Glutamatergic neuron (in vitro differentiated cells): ENCODE measurements at places on chromosomes 4 and X.
A peak's percentile ranks its signal among the peaks of the same experiment; 100 is the strongest.

GRCh38 chr4:148021686-148022085, 289.8 kb downstream of the ARHGAP10 start:
- H3K27ac ChIP-seq = no peak overlapping the region
- DNase-seq = no peak
- H3K4me3 ChIP-seq = no peak overlapping the region
- H3K36me3 ChIP-seq = no peaks in the 10 kb centered on the region
- H3K4me1 ChIP-seq = peaks cover 3% of the 10 kb centered on the region

GRCh38 chr4:54318904-54319303, 89.8 kb downstream of the PDGFRA start:
- no peaks in the 10 kb centered on the region for H3K36me3 ChIP-seq
- DNase-seq = no peak
- H3K27ac ChIP-seq = peak overlapping the region; percentile 57
- H3K27me3 ChIP-seq = peaks cover 1% of the 10 kb centered on the region
- no peak overlapping the region for H3K4me3 ChIP-seq

- H3K27ac ChIP-seq = no peak overlapping the region
- peaks cover 2% of the 10 kb centered on the region for H3K27me3 ChIP-seq
- H3K4me3 ChIP-seq = no peak overlapping the region
- H3K4me1 ChIP-seq = no peaks in the 10 kb centered on the region
- DNase-seq = no peak
These were observed 66.9 kb downstream of the MANBA start for GRCh38 chr4:102693861-102694260.

DNA sequence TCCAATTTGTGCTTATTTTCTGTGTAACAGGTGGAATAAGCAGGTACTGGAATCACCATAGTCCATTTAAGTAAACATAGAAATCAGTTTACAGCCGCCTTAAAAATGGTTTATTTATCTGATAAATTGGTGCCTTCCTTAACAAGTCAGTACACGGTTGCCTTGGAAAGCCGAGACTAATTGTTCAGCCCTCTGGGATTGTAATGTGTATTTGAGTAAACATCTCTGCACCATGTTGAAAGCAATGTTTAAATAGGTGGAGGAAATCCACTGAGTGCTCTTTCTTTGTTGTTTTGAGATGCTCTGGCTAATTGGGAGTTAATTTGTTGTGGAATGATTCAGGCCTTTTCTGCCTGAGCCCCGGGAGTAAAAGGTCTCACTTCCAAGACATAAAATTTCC, 45.7 kb upstream of the ADRA2C start:
- peak overlapping the region; percentile 55 for H3K4me3 ChIP-seq
- H3K4me1 ChIP-seq = peaks cover 12% of the 10 kb centered on the region
- peaks cover 7% of the 10 kb centered on the region for H3K36me3 ChIP-seq
- no peak for DNase-seq
- no peak overlapping the region for H3K27ac ChIP-seq
